Sigmoid colon (tissue), 7 donors: ENCODE measurements at places on chromosomes 12 and 14. TPM values are rescaled to one million over a fixed set of nuclear protein-coding genes. Genes with fewer than 3 reads are reported as not detected.

DNA sequence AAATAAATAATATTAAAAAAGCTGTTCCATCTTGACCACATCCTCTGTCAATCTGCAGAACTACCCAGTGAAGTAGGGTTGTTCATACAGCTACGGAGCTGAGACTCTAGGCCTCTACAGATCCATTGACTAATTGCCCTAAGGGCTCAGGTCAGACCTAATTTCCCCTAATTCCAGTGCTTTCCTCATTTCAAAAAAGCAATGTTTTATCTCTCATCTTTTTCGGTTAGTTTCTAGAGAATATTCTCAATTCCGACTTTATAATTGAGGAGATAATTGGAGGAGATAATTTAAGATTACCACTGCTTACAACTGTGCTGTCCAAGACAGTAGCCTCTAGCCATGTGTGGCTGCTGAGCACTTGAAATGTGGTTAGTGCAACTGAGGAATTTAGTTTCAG is 167.1 kb downstream of the KIF21A start:
- H3K4me3 ChIP-seq, result no peak overlapping the region
- no peaks in the 10 kb centered on the region for H3K4me1 ChIP-seq
- no peaks in the 10 kb centered on the region for H3K27me3 ChIP-seq
- H3K27ac ChIP-seq, result no peak overlapping the region

DNA sequence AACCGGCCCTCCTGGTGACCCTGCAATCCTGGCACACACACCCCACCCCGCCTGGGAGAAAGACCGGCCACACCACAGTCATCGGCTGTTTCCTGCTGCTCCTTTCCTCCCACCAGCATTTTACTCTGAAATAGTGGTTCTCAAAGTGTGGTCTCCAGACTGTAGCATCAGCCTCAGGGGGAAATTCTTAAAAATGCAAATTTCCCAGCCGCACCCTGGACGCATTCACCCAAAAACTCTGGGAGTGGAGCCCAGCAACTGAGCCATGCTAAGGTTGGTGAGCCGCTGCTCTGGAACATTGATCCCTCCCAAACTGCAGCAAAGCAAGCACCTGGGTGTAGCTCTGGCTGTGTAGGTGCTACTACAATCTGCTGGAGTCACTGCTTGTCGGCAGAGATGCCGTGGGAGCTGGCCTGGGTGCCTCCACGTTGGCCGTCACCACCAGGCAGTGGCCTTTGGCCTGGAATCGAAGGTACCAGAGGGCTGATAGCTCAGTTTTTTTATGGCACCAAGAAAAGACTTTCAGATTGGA is 38.4 kb upstream of the BCL2L14 start:
- peak overlapping the region; percentile 79 for H3K27ac ChIP-seq
- H3K4me1 ChIP-seq, result no peaks in the 10 kb centered on the region
- H3K4me3 ChIP-seq, result peak overlapping the region; percentile 47
- no peaks in the 10 kb centered on the region for H3K27me3 ChIP-seq
- no peaks in the 10 kb centered on the region for H3K36me3 ChIP-seq
- no peak for DNase-seq

Gene AGAP2
- 3.0 TPM for total RNA-seq

- no peak overlapping the region for H3K4me3 ChIP-seq
- H3K4me1 ChIP-seq, result no peaks in the 10 kb centered on the region
- H3K27me3 ChIP-seq, result no peaks in the 10 kb centered on the region
- no peak for DNase-seq
- no peak overlapping the region for H3K27ac ChIP-seq
These were observed 154.1 kb downstream of the SLC5A8 start for GRCh38 chr12:101055940-101056339.

Gene LTB4R2
- total RNA-seq, result 5.4 TPM

DNA sequence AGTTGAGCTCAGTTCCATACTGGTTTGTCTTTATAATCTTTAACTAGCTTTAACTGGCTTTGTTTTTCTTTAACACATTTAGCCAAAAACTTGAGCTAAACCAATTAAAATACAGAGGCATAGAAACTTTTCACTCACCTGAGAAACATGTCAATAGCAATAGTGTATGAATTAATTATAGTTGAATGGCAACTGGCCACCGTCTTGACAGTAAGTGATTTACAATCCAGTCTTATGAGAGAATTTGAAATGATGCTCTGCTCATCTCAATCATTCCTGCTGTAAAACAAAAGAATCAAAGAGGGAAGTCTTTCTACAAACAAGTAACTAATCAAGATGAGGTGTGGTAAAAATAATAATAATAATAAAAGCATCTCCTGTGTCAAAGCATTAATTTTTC is 86.6 kb upstream of the AMIGO2 start:
- H3K4me3 ChIP-seq, result no peak overlapping the region
- no peak overlapping the region for H3K27ac ChIP-seq
- DNase-seq, result no peak
- H3K4me1 ChIP-seq, result no peaks in the 10 kb centered on the region
- H3K27me3 ChIP-seq, result no peaks in the 10 kb centered on the region

Gene KCNH3
- 0.14 TPM for total RNA-seq
